NCI-H1417 treated with DMSO at 0.1 percent for 48 hours (cell line): ENCODE measurements at places on chromosomes 13 and 19.

DNA sequence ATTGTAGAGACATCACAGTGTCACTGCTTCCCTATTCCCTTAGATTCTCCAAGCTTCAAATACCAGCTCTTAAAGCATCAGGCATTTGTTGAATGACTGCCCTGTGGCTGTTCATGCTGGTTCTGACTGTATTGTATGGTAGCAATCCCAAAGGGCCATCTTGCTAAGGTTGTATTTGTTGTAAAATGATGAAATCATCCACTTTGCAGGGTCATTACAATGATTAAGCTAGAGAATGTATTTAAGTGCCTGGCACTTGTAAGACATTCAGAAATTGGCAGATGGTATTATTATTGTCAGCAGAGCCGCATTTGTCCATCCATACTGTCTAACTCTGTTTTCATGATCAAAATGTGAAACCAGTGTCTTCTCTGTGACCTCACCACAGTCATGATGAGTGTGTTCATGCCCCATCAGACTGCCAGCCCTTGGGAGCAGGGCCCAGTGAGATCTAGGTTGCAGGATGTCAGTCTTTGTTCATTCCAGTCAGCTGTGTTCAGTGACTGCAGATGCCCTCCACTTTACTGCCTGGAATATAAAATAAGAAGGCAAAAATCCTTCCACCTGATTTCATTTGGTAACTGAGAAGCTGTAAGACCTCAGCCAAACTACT lies 86.1 kb downstream of the DHRS12 start:
- no peak for DNase-seq

DNA sequence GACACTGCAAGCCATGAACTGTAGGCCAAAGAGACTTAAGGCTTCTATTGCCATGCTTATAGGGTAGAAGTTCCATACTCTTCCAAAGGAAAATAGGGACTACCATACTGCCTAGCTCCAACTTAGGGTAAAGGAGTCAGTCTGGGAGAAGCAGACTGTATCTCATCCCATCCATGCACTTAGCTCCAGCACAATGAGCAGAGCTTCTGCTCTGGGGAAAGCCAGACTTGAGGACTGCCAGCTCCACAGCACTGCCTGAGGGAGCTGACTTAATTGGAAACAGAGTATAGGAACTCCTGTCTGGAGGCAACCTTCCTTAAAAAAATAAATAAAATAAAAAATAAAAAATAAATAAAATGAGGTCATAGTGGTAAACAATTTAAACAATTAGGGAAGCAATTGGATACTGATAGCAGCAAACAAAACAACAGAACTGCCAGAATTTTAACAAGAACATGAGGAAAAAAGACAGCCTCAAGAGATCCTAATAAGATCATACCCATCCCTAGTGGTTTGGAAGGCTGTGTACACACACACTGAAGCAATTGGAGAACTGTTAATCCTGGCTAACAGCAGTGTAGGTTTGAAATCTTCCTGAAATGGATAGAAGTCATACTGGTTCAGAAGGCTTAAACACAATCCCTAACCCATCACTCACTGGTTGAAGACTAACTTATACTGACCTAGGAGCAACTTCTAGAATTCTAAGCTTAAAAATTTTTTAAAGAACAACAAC lies 550.1 kb downstream of the TBC1D4 start:
- DNase-seq: no peak

DNA sequence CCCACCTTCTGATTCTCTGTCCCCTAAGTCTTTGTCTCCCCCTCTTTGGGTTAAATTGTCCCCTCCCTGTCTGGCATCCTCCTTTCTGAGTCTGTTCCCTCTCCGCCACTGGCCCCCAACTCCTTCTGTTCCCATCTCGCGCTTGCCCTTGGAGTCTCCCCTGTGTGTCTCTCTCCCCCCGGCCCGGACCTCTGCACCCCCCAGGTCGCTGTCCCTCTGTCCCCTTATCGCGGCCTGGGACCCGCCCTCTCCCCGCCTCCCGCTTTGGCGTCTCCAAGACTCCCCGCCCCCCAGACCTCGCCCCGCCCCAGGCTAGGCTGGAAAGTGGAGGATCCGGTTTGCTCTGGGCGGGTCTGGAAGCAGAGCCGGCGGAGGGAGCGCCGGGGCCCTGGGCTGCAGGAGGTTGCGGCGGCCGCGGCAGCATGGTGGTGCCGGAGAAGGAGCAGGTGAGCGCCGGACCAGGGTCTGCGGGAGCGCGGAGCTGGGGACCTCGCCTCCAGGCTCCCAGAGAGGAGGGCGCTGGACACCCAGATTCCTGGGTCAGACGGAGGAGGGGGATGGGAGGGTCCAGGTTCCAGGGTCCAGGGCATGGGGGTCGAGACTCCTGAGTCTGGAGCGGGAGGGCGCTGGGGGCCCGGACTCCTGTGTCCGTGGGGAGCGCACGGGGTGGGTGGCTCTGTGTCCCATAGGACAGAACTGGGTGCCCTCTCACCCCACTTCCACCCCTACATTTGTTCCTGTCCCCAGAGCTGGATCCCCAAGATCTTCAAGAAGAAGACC lies at the start of gene TRPM4:
TSS of gene TRPM4 (plus strand) at position 348 of the 780 bp plus-strand sequence. CDS start at position 423, 75 bp downstream.
- peak; percentile 18 for DNase-seq

DNA sequence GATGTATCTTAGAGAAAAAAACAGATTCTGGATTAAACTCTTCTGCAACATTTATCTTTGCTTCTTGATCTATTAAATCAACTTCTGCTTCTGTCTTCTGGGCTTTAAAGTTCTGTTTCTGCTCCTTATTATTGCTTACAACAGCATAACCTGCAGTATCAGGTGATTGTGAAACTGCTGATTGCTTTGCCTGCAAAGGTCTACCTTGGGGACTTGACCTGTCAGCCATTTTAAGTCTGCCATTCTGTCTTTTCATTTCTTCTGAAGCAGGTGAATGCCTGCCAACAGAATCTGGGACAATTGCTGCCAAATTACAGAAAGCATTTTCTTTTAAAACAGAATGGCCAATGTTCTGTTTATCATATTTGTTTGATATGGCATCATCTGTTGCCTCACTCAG lies 31.1 kb downstream of the TEX30 start:
- DNase-seq: no peak

- DNase-seq: no peak
Observed at GRCh38 chr19:1756705-1757465, 3.6 kb downstream of the ONECUT3 start.

DNA sequence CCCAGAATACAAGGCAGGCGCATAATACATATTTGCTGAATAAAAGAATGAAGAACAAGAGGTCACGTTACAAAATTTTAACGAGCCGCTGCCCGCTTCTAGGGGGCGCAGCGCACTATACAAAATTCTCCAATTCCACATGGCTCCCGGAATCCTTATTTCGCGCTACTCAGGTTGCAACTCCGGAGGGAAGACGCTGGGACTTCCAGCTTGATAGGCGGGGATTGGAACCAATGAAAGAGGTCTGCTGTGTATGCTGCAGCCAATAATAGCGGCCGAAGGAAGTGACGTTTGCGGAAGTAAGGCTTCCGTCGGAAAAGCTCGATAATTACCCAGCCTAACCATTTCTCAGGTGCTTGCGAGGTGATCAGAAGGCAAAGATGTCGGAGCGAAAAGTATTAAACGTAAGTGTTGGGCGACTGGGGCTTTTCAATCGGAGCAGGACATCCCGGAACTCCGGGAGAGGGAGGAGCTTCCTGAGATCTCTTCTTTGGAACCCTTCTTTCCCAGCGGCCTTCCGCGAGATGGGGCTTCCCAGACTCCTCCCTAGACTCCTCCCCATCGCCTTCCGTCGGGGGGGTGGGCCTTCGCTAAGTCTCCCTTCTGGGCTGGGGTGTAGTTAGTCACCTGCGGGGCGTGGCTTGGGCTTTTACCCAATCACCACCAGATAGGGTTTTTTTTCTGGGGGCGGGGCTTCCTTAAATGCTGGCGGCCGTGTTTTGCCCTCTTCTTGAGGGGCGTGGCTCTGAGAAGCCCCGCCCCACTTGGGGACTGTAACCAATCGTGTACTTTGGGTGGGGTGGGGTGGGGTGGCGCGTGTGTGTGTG lies at the start of gene YJU2:
TSS of gene YJU2 (plus strand) at position 314 of the 827 bp plus-strand sequence. CDS start at position 381, 67 bp downstream.
- peak; percentile 98 for DNase-seq

- DNase-seq: no peak
Observed at GRCh38 chr13:50685491-50685890, 158.0 kb downstream of the DLEU7 start.

DNA sequence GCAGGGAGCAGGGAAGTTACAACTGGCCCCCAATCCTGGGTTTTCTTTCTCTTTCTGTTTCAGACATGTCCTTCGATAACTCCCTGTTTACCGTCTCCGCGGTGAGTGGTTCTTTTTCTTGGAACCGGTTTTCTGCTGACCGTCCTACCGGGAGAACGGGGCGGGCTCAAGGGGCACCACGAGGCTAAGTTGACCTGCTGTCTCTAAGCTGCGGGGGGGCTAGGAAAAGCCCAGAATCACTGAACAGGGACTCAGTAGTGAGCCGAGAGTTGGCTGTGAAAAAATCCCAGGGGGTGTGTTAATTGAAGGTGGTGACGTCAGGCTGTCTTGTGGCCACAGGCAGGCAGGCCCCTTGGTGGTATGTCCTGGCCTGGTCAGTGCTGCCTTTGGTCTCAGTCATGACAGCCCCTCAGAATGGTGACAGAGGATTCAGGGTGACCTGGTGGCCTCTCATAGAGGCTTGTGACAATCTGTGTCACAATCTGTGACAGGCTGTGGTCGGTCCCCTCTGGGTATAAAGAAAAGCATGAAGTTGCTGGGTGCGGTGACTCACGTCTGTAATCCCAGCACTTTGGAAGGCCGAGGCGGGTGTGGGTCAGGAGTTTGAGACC lies 8.1 kb upstream of the CARM1 start:
- DNase-seq: no peak

DNA sequence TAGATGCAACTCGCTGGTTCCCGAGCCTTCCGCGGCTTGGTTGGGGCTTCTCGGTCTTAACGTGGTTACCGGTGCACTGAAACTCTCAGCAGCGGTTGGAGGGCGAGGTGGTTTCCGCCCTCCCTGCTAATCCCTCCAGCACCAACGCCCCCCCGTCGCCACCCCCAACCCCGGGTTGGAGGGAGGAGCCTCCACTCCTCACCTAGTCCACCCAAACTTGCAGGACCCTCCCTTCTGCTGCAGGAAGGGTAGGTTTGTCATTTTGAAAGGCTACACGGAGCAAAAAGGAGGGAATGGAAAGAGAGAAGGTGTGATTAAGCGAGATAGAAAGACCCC lies 465.0 kb downstream of the ITGBL1 start:
- peak; percentile 56 for DNase-seq

GRCh38 chr19:13869281-13869680 lies 7.7 kb upstream of the NANOS3 start:
- no peak for DNase-seq

DNA sequence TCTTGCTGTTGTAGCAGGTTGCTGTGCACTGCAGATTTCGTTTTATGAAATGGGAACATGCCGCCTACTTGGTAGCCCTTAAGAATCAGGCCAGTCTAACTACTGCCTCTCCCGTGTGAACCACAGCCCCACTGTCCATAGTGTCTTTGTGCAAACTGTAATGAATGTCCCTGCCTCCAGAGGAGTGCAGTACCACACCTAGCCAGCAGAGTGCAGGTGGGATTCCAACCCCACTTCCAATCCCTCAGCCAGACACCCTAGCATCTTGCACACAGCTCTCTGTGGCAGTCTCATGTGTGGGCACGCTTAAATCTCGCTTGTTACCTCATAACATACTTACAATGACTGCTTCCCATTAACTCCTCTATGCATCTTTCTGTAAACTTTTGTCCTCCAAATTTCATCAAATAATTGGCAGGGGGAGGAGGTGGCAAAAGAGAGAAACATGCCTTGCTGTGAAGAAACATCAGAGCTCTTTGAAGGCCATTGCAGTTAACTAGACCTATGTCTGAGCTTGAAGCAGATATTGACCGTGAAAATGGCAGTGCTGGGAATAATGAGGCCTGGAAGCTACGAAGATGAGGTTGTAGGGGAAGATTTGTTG lies 47.2 kb downstream of the ZAR1L start:
- no peak for DNase-seq

GRCh38 chr19:670609-671075 lies 5.5 kb upstream of the FSTL3 start:
- no peak for DNase-seq

DNA sequence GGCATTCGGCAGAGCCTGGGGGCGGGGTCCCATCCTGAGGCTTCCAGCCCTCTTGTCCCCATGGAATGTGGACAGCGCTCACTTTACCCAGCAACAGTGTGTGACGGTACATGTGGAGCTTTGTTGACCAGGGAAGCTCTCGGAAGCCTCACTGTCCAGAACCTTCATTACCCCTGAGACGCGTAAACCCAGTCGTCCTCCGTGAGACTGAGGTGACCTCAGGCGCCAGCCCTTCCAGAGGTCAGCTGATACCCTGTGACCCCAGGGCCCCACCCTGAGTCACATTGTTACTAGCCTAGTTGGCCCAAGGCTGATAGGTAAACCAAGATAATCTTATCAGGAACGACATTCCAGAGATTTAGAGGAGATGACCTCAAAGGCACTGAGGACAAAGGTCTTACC lies 10.2 kb upstream of the TMEM160 start:
- no peak for DNase-seq

DNA sequence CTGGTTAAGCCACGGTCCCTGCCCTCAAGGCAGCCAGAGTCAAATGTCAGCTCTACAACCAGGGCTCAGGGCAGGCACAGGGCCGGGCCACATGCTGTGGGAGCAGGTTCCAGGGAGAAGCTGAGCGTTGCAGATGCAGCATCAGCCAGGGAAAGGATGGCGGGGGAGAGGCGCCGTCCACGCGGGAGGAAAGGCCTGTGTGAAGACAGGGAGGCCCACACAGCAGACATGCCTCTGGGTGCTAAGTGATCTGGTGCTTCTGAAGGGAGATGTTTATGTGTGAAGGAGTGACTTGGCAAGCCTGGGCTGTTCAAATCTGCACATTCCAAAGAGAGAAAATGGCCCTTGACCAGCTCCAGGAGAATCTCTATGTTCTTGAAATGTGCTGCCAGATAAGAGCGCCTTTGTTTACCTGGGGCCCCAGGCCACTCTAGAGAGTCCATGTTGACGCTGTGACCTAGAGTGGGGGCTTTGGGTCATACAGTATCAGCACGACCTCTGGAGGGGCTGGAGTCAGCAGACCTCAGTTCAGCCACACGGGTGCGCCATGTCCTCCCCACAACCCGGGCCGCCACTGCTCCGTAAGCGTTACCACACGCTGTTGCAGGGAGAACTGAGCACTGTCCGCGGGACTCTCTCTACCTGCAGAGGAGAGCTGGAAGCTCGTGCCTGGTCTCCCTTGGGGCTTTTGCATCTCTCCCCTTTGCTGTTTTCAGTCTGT lies 15.9 kb upstream of the ATF5 start:
- no peak for DNase-seq
